ENCODE measurements at places on chromosomes 1 and 21.
A peak's percentile ranks its signal among the peaks of the same experiment; 100 is the strongest.

- H3K27ac ChIP-seq = no peak overlapping the region
- no peaks in the 10 kb centered on the region for H3K27me3 ChIP-seq
- no peak overlapping the region for H3K4me3 ChIP-seq
- peak; percentile 21 for DNase-seq
- H3K36me3 ChIP-seq = no peaks in the 10 kb centered on the region
- H3K4me1 ChIP-seq = peaks cover 9% of the 10 kb centered on the region
Observed at GRCh38 chr1:64215576-64215975, 12.2 kb downstream of the UBE2U start.

GRCh38 chr1:76343356-76343755 is 268.8 kb downstream of the ST6GALNAC3 start:
- no peaks in the 10 kb centered on the region for H3K27me3 ChIP-seq
- H3K4me3 ChIP-seq = no peak overlapping the region
- H3K27ac ChIP-seq = no peak overlapping the region
- no peak for DNase-seq
- no peaks in the 10 kb centered on the region for H3K36me3 ChIP-seq

DNA sequence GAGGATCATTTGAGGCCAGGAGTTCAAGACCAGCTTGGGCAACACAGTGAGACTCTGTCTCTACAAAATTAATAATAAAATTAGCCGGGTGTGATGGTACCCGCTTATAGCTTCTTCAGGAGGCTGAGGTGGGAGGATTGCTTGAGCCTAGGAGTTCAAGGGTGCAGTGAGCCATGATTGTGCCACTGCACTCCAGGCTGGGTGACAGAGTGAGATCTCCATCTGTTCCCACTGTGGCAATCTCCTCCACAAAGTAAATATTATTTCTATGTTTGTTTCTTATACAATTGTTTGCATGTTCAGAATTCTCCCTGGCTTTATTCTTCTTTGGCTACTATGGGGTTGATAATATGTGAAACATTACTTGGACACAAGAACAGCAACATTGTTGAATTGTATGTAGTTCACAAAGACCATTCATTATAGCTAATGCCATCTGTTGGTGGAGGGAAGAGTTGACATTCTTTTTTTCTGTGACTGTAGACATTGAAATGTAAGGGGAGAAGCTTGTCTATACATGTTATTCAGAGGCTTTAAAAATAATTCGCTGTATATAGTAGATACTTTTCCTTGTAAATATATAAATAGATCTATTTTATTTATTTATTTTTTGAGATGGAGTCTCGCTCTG is 47.8 kb upstream of the SRSF10 start:
- H3K36me3 ChIP-seq = no peaks in the 10 kb centered on the region
- H3K27ac ChIP-seq = no peak overlapping the region
- H3K27me3 ChIP-seq = no peaks in the 10 kb centered on the region
- DNase-seq = peak; percentile 43
- H3K4me3 ChIP-seq = no peak overlapping the region
- H3K4me1 ChIP-seq = peaks cover 4% of the 10 kb centered on the region

DNA sequence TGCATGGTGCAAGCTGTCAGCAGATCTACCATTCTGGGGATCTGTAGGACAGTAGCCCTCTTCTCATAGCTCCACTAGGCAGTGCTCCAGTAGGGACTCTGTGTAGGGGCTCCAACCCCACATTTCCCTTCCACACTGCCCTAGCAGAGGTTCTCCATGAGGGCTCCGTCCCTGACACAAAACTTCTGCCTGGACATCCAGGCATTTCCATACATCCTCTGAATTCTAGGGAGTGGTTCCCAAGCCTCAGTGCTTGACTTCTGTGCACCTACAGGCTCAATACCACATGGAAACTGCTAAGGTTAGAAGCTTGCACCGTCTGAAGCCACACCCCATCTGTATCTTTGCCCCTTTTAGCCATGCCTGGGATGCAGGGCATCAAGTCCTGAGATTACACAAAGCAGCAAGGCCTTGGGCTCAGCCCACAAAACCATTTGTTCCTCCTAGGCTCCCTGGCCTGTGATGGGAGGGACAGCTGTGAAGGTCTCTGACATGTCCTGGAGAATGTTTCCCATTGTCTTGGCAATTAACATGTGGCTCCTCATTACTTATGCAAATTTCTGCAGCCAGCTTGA is 117.0 kb upstream of the NFIA start:
- peaks cover 25% of the 10 kb centered on the region for H3K4me1 ChIP-seq
- no peaks in the 10 kb centered on the region for H3K36me3 ChIP-seq
- no peaks in the 10 kb centered on the region for H3K27me3 ChIP-seq
- no peak for DNase-seq
- no peak overlapping the region for H3K4me3 ChIP-seq

DNA sequence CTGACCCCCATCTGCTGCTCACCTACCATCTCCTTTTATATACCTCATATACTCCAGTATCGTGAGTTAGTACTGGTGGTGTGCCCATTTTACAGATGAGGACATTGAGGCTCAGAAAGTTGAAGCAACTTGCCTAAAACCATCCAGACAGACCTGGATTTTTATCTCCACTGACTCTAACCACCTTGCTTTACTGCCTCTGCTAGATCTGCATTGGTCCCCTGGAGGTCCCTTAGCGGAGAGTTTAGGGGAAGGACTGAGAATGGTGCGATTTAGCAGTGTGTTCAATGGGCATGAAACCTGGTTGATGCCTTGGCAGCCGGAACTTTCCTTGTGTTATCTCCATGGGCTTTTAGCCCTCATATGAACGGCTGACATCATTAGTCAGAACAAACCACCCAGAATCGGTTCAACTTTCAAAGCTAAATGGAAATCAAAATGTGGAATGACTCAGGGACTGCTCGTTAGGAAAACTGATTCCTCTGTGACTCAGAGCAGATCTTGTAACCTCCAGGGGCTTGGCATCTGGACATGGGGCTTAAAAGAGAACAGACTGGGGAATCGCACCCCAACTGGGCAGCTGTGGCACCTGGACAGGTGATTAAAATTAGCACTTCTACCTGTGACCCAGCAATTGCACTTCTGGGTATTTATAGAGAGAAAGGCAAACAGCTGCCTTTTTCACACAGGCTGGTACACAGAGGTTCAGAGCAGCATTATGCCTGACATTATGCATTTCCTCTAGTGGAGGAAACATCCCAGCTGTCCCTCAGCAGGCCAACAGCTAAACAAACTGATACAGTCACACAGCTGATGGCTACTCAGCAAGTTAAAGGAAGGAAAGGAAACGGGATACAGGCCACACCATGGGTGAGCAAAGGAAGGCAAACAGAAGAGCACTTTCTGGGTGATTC is 25.3 kb downstream of the TMEM51 start:
- H3K36me3 ChIP-seq = no peaks in the 10 kb centered on the region
- DNase-seq = peak; percentile 95
- H3K4me3 ChIP-seq = no peak overlapping the region
- no peaks in the 10 kb centered on the region for H3K27me3 ChIP-seq

DNA sequence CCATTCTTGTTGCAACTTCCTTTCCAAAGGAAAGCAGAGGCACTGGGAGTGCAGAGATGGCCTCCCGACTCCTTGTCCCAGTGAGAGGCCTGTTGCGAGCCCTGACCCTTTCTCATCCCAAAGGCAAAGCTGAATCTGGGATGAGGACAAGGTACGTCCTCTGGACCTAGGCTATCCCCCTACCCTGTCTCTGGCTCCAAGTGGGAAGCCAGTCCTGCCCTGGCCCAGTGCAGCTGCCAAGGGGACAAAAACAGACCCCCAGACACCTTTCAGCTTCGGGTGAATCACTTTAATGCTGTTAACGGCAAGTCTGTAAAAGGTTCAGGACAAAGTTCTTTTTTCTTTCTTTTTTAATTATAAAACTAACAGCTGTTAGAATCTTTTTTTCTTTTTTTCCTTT is 2.5 kb downstream of the TSSK3 start:
- no peaks in the 10 kb centered on the region for H3K27me3 ChIP-seq
- no peak overlapping the region for H3K4me3 ChIP-seq
- no peak for DNase-seq
- peaks cover 19% of the 10 kb centered on the region for H3K36me3 ChIP-seq

DNA sequence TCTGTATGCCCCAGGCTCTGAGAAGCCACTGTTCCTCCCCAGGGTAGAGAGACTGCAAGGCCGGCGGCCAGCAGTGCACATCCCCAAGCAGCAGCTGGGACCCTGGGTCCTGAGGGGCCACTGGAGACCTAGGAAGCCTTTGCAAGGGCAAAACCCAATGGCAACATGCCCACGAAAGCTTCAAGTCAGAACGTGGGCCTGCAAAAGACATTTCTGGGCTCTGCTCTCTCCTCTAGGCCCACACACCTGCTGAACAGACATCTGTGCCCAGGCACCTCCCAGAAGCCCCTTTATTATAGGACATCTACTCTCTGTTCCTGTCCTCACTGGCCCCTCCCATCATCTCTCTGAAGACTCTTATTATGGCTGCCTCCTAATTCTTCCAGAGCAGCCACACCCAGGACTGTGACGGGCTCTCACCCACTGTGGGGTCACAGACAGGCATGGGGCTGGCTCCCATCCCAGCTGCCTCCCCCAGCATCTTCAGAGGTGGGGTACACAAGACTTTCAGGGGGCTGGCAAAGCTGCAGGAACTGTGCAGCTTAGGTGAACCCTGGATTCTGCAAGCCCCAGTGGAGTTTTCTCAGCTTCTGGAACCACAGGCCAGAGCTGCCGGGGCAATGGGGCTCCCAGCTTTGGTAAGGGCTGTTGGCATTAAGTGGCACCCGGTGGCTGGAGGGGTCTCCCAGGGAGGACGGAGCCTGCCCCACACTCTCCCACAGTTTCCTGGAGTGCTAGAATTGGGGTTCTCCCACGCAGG is 12.6 kb downstream of the TRIM11 start:
- DNase-seq = no peak
- H3K27me3 ChIP-seq = no peaks in the 10 kb centered on the region
- H3K4me3 ChIP-seq = no peak overlapping the region
- peaks cover 3% of the 10 kb centered on the region for H3K36me3 ChIP-seq
- H3K27ac ChIP-seq = peak overlapping the region; percentile 1
- peaks cover 28% of the 10 kb centered on the region for H3K4me1 ChIP-seq

GRCh38 chr1:51504806-51505525 is 14.1 kb downstream of the EPS15 start:
- no peak overlapping the region for H3K27ac ChIP-seq
- H3K36me3 ChIP-seq = no peaks in the 10 kb centered on the region
- H3K27me3 ChIP-seq = no peaks in the 10 kb centered on the region
- DNase-seq = no peak
- H3K4me3 ChIP-seq = no peak overlapping the region

DNA sequence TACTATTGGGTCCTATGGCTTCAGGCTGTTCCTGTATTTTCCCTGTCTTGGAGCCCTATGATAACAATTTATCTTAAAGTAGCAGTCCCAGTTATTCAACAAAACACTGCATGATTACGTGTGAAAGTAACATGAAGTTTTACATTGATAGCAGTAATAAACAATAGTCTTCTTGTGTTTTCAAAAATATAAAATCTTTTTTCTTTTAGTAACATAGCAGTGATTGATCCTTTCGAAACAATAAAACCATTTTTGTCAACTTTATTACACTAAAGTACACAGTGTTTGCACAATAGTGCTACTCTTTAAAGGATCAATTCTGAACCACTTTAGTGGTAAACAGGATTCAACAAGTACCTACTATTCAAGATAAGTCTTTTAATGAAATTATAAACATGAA is 90.6 kb downstream of the GPATCH2 start:
- no peaks in the 10 kb centered on the region for H3K36me3 ChIP-seq
- no peak for DNase-seq
- H3K27ac ChIP-seq = no peak overlapping the region
- no peaks in the 10 kb centered on the region for H3K27me3 ChIP-seq
- no peak overlapping the region for H3K4me3 ChIP-seq

DNA sequence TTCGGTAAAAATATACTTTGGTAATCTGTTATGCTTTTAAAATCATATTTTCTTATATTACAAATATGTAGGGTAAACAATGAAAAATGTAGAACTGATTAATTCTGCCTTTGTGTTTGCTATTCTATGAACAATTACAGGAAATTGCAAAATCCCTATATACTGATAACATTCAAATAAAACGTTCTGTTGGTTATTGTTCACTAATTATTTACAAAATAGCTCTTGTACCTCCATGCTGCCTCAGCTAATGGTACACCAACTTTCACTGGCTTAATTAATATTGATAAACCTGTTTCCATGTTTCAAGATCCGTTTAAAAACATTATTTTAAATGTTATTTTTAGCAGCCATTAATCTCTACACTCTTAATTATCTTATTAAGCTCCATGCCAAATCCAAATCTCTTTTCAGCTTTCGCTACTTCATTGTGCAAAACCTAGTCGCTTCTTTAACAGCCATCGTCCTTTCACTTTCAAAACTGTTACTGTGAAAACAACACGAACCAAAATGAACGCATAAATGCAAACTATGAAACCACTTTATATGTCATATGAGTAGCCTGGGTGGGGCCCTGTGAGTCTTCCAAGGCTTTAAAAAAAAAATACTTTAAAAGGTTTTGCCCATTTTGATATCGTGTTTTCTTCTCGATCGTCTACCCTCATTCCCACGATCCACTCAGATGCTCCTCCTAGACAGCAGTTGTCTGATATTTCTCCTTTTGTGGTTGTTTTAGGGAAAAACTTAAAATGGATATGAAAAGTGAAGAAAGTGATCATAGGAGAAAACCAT is 807.1 kb downstream of the USP25 start:
- peaks cover 23% of the 10 kb centered on the region for H3K4me1 ChIP-seq
- H3K27ac ChIP-seq = peak overlapping the region; percentile 88
- H3K27me3 ChIP-seq = no peaks in the 10 kb centered on the region
- DNase-seq = peak; percentile 62
- H3K4me3 ChIP-seq = peak overlapping the region; percentile 69

DNA sequence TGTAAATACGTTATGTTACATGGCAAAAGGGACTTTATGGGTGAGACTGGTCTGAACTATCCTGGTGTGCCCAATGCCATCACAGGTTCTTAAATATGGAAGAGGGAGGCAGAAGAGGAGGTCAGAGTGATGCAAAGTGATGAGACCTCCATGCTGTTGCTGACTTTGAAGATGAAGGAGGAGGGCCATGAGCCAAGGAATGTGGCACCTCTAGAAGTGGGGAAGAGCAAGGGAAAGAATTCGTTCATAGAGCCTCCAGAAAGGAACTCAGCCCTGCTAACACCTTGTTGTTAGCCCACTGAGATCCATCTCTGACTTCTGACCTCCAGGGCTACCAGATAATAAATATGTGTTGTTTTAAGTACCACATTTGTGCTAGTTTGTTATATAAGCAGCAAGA is 462.0 kb downstream of the RPS6KC1 start:
- H3K27me3 ChIP-seq = no peaks in the 10 kb centered on the region
- H3K27ac ChIP-seq = no peak overlapping the region
- H3K4me3 ChIP-seq = no peak overlapping the region
- H3K4me1 ChIP-seq = no peaks in the 10 kb centered on the region

- H3K27ac ChIP-seq = no peak overlapping the region
- H3K36me3 ChIP-seq = no peaks in the 10 kb centered on the region
- no peaks in the 10 kb centered on the region for H3K4me1 ChIP-seq
- DNase-seq = no peak
- no peaks in the 10 kb centered on the region for H3K27me3 ChIP-seq
- H3K4me3 ChIP-seq = no peak overlapping the region
Observed at GRCh38 chr1:18549906-18550305, 69.2 kb downstream of the KLHDC7A start.

- DNase-seq = no peak
- H3K36me3 ChIP-seq = no peaks in the 10 kb centered on the region
Observed at GRCh38 chr1:91746728-91747338, 139.1 kb downstream of the TGFBR3 start.

- no peaks in the 10 kb centered on the region for H3K36me3 ChIP-seq
- H3K4me1 ChIP-seq = no peaks in the 10 kb centered on the region
- no peak overlapping the region for H3K4me3 ChIP-seq
- DNase-seq = no peak
- H3K27ac ChIP-seq = no peak overlapping the region
Observed at GRCh38 chr21:33998402-33998801, 75.0 kb upstream of the MRPS6 start.

GRCh38 chr21:38334866-38335265 is 78.1 kb downstream of the KCNJ15 start:
- no peak for DNase-seq
- no peak overlapping the region for H3K27ac ChIP-seq
- no peak overlapping the region for H3K4me3 ChIP-seq
- no peaks in the 10 kb centered on the region for H3K4me1 ChIP-seq
- no peaks in the 10 kb centered on the region for H3K36me3 ChIP-seq
- peaks cover 3% of the 10 kb centered on the region for H3K27me3 ChIP-seq

Measured in astrocyte (in vitro differentiated cells and primary cell).